ENCODE measurements at places on chromosomes 1 and 21.

GRCh38 chr1:76068953-76069561, 5.5 kb upstream of the ST6GALNAC3 start:
- DNase-seq: no peak

DNA sequence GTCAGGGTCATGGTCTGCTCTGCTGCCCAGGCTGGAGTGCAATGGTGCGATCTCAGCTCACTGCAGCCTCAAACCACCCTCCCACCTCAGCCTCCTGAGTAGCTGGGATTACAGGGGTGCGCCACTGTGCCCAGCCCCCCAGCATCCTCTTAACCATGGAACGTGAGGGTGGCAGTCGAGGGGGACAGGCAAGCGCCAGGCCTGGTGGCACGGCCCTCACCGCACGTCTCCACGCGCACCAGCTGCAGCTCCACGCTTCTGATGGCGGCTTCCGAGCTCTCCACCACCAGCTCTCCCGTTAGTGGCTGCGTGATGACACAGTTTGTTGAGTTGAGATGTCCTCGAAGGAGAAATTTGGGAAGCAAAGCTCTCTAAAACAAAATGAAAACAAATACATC, 39.1 kb downstream of the VPS26C start:
- no peak for DNase-seq

- no peak for DNase-seq
Observed at GRCh38 chr1:91715416-91716000, 170.4 kb downstream of the TGFBR3 start.

GRCh38 chr1:113928187-113928930, 765 bp upstream of the HIPK1 start:
- DNase-seq: no peak

DNA sequence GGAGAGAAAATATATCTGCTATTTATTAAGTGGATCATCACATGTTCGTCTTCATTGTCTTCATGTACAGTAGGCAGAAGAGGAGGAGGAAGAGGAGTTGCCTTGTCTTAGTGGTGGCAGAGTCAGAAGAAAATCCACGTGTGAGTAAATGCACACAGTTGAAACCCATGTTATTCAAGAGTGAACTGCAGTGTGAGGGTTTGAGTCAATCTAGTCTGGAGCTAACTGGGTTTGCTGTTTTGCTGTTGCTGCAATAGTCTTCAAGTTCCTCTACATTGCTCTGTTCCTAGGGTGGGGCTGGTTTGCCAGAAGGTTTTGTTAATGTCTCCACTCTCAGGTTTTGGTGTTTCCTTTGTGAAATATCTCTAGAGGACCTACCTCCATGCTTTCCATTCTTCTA, 3.1 kb upstream of the CD1A start:
- no peak for DNase-seq

GRCh38 chr1:6538956-6539355, 15.4 kb downstream of the NOL9 start:
- DNase-seq: no peak

- DNase-seq: no peak
Observed at GRCh38 chr1:113538225-113538624, 147.9 kb downstream of the MAGI3 start.

DNA sequence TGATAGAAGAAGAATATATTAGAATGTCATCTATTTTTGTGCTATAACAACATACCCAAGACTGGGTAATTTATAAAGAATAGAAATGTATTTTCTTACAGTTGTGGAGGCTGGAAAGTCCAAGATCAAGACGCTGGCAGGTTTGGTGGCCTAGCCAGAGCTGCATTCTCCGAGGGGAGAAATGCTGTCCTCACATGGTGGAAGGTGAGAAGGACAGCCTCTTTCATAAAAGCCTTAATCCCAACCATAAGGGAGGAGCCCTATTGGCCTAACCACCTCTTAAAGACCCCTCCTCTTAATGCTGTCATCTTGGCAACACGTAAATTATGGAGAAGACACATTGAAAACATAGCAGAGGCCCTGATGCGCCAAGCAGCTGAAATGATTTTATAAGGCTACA, 60.1 kb upstream of the KAZN start:
- peak; percentile 42 for DNase-seq

- no peak for DNase-seq
Observed at GRCh38 chr1:84425150-84425896, 27.0 kb downstream of the DNASE2B start.

DNA sequence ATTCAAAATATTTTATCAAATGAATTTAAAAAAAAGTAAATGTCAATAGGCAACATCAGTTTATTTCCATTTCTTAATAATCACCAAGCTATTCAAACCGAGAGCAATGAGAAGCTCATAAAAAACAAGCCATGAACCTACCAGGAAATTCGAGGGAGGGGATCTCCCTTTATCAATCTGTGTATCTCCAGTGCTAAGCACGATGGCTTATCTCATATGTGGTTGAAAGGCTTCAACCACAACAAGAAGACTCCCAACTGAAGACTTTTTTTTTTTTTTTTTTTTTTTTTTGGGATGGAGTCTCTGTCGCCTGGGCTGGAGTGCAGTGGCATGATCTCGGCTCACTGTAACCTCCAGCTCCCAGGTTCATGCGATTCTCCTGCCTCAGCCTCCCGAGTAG, 833.3 kb downstream of the USP25 start:
- no peak for DNase-seq

DNA sequence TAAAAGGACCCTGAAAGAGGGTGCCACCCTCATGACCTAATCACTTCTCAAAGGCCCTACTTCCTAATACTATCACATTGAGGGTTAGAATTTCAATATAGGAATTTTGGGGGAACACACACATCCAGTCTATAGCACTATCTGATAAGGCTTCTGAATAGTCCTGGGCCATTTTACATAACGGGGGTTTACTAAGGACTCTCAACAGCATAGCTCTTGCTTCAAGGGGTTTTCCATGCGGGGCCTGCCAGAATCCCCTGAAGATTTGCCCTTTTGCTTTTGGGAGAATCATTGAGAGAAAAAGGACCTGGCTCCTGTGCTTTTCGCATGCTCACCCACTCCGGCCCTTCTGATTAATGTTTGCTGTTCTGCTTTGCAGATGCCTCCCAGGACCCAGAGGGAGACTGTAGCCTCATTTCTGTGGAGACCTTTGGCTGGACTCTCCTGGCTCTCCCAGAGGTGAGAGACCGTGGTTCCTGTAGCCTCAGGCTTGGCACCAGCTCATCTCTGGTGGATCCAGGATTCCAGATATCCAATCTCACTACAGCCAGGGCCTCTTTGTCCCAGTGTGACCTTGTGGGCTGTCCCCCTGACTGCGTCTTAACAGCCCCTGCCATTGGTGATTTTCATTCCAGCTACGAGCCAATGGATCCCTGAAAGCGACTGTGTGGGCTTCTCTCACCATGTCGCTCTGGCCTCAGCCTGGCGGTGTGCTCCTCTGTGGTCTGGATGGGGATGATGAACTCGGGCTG, 72.6 kb downstream of the DDR2 start:
- DNase-seq: no peak

Data from SK-MEL-5 (cell line).